ENCODE measurements at places on chromosomes 2 and 18. TPM values are rescaled to one million over a fixed set of nuclear protein-coding genes. Genes with fewer than 3 reads are reported as not detected.
A peak's percentile ranks its signal among the peaks of the same experiment; 100 is the strongest.

APLF gene
- total RNA-seq: 3.9 TPM

CFAP65 gene
- not detected for total RNA-seq

ARHGEF4 gene
- total RNA-seq: 1.7 TPM

PSD4 gene
- 124 TPM for total RNA-seq

ALPP gene
- total RNA-seq: not detected

MOB4 gene
- total RNA-seq: 22.7 TPM

ABCG8 gene
- not detected for total RNA-seq

- no peaks in the 10 kb centered on the region for H3K4me1 ChIP-seq
- H3K27me3 ChIP-seq: no peaks in the 10 kb centered on the region
- DNase-seq: no peak
- H3K36me3 ChIP-seq: no peaks in the 10 kb centered on the region
- H3K4me3 ChIP-seq: no peak overlapping the region
Measured at GRCh38 chr2:165843351-165843750, 49.3 kb upstream of the GALNT3 start.

DNA sequence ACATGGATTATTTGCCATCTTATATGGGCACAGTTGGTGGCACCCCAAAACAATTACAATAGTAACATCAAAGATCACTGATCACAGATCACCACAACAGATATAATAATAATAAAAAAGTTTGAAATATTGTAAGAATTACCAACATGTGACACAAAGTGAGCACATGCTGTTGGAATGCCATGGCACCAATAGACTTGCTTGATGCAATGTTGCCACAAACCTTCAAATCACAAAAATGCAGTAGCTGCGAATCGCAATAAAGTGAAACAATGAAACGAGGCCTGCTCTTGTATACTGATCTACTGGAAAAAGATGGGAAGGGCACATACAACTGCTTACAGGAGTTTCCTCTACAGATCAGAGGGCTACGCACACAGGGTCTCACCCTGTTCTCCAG is 32.2 kb upstream of the AMMECR1L start:
- no peak for DNase-seq
- H3K27ac ChIP-seq: no peak overlapping the region
- H3K4me3 ChIP-seq: no peak overlapping the region
- H3K4me1 ChIP-seq: no peaks in the 10 kb centered on the region
- H3K36me3 ChIP-seq: no peaks in the 10 kb centered on the region

DNA sequence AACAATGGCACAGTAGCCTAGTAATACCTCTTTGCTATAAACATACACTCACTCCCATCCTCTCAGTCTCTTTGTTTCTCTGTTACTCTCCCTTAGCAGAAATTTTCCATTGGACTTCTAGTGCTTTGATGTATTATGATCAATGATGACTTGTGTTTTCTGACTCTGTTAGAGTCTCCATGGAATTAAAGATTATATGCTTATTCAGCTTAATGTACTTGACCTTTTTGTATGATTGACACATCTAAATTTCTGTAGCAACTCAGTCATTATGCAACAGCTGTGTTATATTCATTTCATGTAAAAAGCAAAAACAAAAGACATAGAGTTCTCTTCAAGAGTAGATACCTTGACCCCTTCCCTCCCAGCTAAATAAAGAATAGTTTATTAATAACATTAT is 173.8 kb downstream of the SLC4A10 start:
- H3K27me3 ChIP-seq: no peaks in the 10 kb centered on the region
- H3K27ac ChIP-seq: no peak overlapping the region
- DNase-seq: no peak
- no peak overlapping the region for H3K4me3 ChIP-seq

GRCh38 chr2:12304564-12305171 is 412.1 kb upstream of the TRIB2 start:
- no peak overlapping the region for H3K4me3 ChIP-seq
- no peaks in the 10 kb centered on the region for H3K27me3 ChIP-seq
- no peak for DNase-seq
- no peaks in the 10 kb centered on the region for H3K36me3 ChIP-seq
- peaks cover 28% of the 10 kb centered on the region for H3K4me1 ChIP-seq

GRCh38 chr2:180828756-180829155 is 151.6 kb upstream of the UBE2E3 start:
- no peak overlapping the region for H3K27ac ChIP-seq
- H3K4me1 ChIP-seq: no peaks in the 10 kb centered on the region
- no peaks in the 10 kb centered on the region for H3K27me3 ChIP-seq
- H3K4me3 ChIP-seq: no peak overlapping the region

- H3K36me3 ChIP-seq: no peaks in the 10 kb centered on the region
- peaks cover 21% of the 10 kb centered on the region for H3K4me1 ChIP-seq
- no peaks in the 10 kb centered on the region for H3K27me3 ChIP-seq
- H3K4me3 ChIP-seq: peak overlapping the region; percentile 69
- no peak for DNase-seq
- H3K27ac ChIP-seq: peak overlapping the region; percentile 73
Measured at GRCh38 chr2:47401789-47402554, 984 bp upstream of the MSH2 start.

DNA sequence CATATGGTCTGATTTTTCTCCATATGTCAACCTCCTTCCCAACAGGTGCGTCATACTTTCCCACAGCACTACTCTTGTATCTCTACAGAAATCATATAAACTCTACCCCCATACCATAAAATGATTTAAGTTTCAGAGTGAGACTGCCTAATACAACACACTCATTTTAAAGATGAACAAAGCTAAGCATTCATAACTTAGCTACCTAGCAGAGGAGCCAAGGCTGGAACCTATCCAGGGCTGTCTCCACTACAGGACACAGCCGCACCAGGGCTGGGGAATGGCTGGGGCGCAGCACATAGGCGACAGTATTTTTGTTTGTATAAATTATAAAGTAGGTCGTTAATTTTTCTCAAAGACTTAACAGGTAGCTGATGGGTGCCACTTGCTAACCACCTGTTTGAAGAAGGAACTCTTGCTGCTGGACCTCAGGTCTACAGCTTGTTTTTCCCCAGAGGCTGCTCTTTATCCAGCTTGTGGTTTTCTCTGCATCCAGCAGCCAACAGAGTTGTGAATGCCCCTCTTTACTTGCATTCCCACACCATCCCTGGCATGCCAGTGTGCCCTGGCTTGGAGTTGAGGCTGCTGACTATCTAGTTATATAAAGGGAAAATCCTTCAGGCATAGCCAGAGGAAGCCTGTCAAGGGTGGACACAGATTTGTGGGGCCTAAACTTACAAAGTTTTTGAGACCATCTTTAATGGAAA is 62.0 kb downstream of the HNRNPLL start:
- H3K4me1 ChIP-seq: peaks cover 21% of the 10 kb centered on the region
- H3K27me3 ChIP-seq: no peaks in the 10 kb centered on the region
- H3K36me3 ChIP-seq: no peaks in the 10 kb centered on the region
- no peak overlapping the region for H3K4me3 ChIP-seq
- no peak overlapping the region for H3K27ac ChIP-seq

GRCh38 chr2:218727502-218728165 is 17.0 kb downstream of the TTLL4 start:
- H3K36me3 ChIP-seq: peaks cover 3% of the 10 kb centered on the region
- no peak overlapping the region for H3K27ac ChIP-seq
- no peak for DNase-seq
- no peaks in the 10 kb centered on the region for H3K27me3 ChIP-seq

DNA sequence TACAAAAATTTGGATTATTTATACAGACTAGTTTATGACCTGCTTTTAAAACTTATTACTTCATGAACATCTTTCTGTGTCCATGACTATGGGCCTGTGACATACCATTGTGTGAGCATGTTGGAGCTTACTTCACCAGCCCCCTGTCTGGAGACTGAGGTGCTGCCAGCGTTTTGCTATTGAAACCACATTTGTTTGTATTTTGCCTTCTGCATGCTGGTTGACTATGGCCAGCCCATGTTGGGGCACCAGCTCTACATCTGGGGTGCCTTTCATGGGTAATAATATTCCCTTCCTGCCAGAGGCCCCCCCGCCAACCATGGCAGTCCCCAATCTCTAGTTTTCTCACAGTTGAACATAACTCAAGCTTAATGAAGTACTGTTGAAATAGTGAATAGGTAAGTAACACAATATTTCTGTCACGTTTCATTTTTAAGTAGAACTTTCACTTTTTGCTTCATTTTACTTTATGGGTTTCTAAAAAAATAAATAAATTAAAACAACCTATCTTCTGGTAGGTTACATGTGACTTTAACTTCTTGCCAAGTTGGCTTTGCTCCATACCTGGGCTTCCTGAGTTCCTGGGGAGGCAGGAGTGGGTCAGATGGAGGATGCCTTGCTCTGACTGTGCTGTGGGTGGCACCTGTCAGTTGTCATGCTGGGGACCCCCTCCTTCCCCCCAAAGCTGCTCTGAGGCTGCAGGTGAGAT is 63.9 kb downstream of the DGKD start:
- peak overlapping the region; percentile 93 for H3K4me3 ChIP-seq
- peaks cover 4% of the 10 kb centered on the region for H3K36me3 ChIP-seq
- peaks cover 82% of the 10 kb centered on the region for H3K4me1 ChIP-seq
- peak overlapping the region; percentile 80 for H3K27ac ChIP-seq

- no peaks in the 10 kb centered on the region for H3K36me3 ChIP-seq
- no peak overlapping the region for H3K27ac ChIP-seq
- no peak overlapping the region for H3K4me3 ChIP-seq
- no peaks in the 10 kb centered on the region for H3K4me1 ChIP-seq
- no peaks in the 10 kb centered on the region for H3K27me3 ChIP-seq
Measured at GRCh38 chr2:128277961-128278681, 40.5 kb downstream of the HS6ST1 start.

DNA sequence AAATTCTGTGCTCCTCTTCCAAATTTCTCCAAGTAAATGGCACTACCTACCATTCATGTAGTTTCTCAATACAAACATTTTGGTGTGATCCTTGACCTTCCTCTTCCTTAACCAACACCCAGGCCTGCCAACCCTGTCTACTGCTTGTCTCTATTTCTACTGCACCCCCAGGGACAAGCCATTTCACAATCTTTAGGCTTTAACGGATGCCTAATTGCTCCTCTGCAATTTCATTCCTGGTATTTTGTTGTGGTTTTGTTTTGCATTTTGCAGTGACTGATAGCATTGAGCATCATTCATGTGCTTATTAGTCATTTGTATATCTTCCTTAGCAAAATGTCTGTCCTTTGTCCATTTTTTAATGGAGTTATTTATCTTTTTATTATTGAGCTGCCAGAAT is 10.0 kb downstream of the FAP start:
- H3K36me3 ChIP-seq: no peaks in the 10 kb centered on the region
- no peak for DNase-seq
- no peaks in the 10 kb centered on the region for H3K4me1 ChIP-seq
- no peak overlapping the region for H3K27ac ChIP-seq
- peaks cover 10% of the 10 kb centered on the region for H3K27me3 ChIP-seq
- H3K4me3 ChIP-seq: no peak overlapping the region

Data from CD4-positive, CD25-positive, alpha-beta regulatory T cell (primary cell).